CD4-positive, alpha-beta T cell treated with Interleukin-4 for 4 hours (primary cell): ENCODE measurements at places on chromosomes 2 and 18.

GRCh38 chr2:217958206-217958883, 44.5 kb downstream of the TNS1 start:
- DNase-seq = no peak

- no peak for DNase-seq
These were observed 143.9 kb downstream of the NCK2 start for GRCh38 chr2:105888625-105889024.

DNA sequence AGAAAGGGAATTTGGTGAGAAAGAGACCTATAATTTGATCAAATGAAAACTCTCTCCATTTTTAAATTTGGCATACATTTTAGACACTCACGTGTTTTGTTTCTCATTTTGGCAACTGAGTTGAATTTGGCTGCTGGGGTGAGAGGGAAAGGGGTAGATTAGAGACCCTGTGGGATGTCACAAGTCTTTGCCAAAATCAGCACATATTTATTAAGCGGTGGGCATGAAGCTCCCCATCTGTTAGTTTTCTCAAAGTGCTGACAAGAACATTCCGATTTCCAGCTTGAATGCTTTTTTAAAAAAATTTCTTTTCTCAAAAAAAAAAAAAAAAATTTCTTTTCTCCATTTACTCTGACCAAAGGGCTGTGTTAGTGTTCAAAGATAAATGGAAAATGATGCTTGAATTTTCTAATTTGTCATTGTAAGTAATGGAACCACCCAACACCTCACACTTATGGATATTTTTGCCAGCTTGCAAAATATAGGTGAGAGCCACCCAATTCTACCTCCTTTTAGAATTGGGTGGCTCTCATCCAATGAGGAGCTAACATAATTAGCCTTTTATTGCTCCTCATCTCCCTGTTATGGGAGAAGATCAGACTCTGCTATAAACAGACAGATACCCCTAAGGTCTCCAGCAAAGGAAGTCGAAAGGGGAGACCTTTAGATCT, 222.9 kb upstream of the FN1 start:
- DNase-seq = no peak

- DNase-seq = peak; percentile 67
These were observed 308.9 kb downstream of the PDE11A start for GRCh38 chr2:177763531-177764265.

- DNase-seq = no peak
These were observed 74.1 kb downstream of the DGKD start for GRCh38 chr2:233428438-233428837.

- DNase-seq = no peak
These were observed 945 bp downstream of the HAT1 start for GRCh38 chr2:171923206-171923605.

GRCh38 chr2:42938671-42939370, 146.4 kb upstream of the HAAO start:
- no peak for DNase-seq

DNA sequence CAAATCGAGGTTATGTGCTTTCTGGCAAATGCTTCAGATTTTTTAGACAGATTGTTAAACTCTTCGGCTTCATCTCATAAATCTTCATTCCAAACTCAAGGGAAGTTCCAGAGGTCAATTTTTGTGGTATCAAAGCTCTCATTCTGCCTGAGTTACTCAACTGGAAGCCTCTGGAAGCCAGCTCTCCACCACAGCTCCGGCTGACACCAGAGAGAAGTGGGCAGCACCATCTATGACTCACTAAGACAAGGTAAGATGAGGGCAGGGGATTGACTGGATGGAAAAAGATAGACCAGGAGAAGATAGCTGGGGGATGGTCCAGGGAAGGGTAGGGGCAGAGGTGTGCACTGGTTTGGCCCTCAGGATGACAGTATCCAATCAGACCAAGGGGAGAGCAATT, 137.3 kb upstream of the HNRNPA3 start:
- DNase-seq = no peak

DNA sequence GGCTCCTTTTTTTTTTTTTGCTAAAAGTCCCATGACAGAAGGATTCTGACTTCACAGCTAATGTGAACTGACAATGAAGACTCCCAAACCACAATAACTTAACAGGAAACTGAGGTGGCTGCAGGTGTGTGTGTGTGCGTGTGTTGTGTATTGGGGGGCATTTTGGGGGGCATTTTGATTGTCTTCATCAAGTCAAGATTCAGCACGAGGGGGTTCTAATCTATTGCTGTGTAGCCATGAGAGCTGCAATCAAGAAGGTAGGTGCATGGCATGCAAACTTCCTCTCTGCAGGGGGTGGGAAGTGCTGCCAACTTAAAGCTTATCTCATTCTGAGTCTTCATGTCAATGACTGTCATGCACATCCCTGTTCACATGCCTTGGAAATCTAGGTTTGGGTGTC, 25.2 kb downstream of the SPRED2 start:
- DNase-seq = no peak

DNA sequence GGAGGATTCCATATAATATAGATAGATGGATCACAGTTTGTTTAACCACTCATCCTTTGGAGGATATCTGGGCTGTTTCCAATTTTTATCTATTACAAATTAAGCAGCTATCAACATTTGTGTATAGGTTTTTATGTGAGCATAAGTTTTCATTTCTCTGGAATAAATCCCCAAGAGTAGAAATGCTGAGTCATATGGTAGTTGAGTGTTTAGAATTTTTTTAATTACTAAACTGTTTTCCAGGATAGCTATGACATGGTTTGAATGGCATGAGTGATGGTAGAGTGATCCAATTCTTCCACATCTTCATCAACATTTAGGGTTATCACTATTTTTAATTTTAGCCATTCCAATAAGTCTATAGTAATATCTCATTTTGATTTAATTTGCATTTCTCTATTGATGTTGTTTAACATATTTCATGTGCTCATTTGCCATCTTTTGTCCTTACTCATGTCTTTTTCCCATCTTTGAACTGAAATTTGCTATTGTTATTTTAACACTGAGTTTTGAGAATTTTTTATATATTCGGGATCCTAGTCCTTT, 31.4 kb downstream of the ABCB11 start:
- no peak for DNase-seq

GRCh38 chr18:8972116-8972515, 130.4 kb upstream of the NDUFV2 start:
- DNase-seq = no peak

GRCh38 chr2:96656540-96656939, 14.0 kb downstream of the FER1L5 start:
- DNase-seq = no peak

- no peak for DNase-seq
These were observed 36.8 kb downstream of the DRC1 start for GRCh38 chr2:26438526-26438925.

DNA sequence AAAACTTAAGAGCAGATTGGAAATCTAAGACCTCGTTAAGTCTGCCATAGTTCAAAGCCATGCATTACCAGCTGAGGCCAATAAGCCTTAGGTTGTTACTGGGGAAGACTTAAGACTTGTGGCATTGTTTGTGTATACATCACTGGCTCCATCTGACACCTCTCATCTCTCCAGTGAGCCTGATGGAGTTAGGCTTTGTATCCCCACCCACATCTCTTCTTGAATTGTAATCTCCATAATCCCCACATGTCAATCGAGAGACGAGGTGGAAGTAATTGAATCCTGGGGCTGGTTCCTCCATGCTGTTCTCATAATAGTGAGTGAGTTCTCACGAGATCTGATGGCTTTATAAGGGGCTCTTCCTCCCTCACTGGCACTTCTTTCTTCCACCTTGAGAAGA, 404.6 kb downstream of the ARHGAP15 start:
- no peak for DNase-seq

DNA sequence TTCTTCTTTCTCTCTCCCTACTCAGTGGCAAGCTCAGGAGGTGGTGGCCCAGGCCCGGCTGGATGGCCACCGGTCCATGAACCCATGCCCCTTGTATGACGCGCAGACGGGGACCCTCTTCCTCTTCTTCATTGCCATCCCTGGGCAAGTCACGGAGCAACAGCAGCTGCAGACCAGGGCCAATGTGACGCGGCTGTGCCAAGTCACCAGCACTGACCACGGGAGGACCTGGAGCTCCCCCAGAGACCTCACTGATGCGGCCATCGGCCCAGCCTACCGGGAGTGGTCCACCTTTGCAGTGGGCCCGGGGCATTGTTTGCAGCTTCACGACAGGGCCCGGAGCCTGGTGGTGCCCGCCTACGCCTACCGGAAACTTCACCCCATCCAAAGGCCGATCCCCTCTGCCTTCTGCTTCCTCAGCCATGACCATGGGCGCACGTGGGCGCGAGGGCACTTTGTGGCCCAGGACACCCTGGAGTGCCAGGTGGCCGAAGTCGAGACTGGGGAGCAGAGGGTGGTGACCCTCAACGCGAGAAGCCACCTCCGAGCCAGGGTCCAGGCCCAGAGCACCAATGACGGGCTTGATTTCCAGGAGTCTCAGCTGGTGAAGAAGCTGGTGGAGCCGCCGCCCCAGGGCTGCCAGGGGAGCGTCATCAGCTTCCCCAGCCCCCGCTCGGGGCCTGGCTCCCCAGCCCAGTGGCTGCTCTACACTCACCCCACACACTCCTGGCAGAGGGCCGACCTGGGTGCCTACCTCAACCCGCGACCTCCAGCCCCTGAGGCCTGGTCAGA, 1.8 kb downstream of the NEU2 start:
- no peak for DNase-seq

GRCh38 chr2:107717661-107718060, 109.0 kb upstream of the RGPD4 start:
- no peak for DNase-seq

GRCh38 chr18:55783921-55784320, 195.9 kb upstream of the TCF4 start:
- DNase-seq = no peak

- no peak for DNase-seq
These were observed 123.9 kb upstream of the B3GNT2 start for GRCh38 chr2:62071760-62072680.

- DNase-seq = no peak
These were observed 35.0 kb downstream of the CERS6 start for GRCh38 chr2:168490946-168491605.

GRCh38 chr2:174210862-174211261, 37.5 kb downstream of the OLA1 start:
- DNase-seq = no peak

- DNase-seq = no peak
These were observed 34.2 kb downstream of the B4GALT6 start for GRCh38 chr18:31649978-31650719.

DNA sequence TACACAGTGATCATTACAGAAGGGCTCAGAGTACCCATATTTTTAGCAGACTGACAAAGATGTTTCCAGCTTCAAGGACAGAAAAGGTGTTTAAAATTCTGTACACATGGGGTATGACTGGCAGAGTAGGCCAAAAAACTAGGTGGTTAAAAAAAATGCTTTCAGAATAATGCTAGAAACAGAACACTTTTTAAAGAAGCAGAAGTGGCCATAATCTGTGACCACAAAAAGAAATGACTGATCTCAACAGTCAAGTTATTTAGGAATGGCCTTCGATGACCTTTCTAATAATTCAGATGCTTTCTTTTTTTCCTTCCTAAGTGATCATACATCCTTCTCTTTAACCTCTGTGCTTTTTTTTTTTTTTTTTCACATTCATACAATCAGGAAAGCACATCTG, 4.1 kb upstream of the AQP4 start:
- no peak for DNase-seq

GRCh38 chr18:73691118-73691517, 456.5 kb downstream of the FBXO15 start:
- DNase-seq = no peak

DNA sequence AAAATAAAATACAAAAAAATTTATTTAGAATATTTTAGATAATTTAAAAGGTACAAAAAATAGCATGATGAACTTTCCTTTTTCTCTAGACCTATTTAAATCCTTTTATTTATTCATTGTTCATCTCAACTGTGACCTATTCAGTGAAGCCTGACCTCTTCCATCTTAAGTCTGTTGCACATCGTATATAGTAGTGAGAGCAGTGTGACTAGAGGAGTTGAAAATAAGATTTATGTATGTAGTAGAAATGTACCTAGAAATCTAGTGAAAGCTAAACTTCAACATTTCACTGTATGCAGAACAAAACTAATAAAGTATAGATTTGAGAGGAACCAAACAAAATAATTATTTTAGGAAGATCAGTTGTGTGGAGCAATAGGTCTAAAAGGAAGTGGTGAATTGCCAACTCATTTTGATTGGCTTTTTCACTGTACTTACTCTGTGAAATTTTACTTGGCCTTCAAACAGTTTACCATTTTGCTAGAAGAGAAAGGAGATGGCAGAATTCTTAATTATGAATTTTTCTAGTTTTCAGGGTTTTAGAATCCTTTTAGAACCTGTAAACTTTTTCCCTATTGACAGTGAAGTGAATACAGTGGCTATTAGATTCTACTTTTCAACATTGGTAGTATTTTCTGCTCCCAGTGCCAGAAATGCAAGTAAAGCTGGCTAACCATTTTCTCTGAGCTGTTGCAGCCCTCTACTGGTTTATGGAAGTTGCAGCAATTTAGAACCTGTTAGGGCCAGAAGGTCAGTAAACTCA, 11.0 kb downstream of the ANKRD12 start:
- DNase-seq = peak; percentile 70

- no peak for DNase-seq
These were observed 8.1 kb upstream of the ATG16L1 start for GRCh38 chr2:233243348-233243747.

- DNase-seq = no peak
These were observed 145.0 kb downstream of the NAPG start for GRCh38 chr18:10670856-10671255.

DNA sequence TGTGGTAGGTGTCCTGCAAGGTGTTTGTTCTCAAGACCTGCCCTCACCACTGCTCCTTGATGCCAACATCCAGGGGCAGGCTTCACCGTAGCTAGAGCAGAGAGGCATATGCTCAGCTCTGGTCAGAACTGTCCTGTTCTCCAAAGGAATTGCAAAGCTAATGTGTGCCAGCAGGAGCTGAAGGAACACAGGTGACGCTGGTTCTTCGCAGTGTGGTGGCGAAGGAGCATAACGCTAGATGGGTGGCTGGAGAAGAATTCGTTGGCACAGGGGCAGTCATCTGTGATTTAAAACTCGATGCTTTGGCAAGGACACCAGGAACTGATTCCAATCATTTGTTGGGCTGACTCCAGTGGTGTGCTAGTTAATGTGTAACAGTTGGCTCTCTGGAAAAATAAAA, 11.4 kb upstream of the PER2 start:
- no peak for DNase-seq

- DNase-seq = no peak
These were observed 179.4 kb downstream of the TXNL1 start for GRCh38 chr18:56458770-56459712.

DNA sequence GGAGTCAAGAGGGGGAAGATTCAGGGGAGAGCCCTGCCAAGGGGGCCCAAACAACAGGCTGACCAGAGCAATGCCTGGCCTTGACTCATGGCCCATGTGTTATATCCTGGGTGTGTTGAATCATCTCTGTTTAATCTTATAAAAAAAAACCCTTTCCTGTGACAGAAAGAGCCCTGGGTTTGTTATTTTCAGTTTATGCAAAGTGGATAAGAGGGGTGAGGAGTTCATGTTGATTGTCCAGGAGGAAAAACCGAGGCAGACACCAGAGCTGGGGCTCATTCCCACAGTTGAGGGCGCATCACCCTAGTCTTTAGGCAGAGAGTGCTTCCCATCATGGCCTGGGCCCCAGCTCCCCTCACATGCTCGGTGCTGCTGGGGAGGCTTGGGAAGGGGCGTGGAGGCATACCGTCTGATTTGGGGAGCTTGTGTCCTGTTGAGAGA, 30.9 kb upstream of the IL37 start:
- no peak for DNase-seq

GRCh38 chr2:17373041-17373440, 145.2 kb downstream of the RAD51AP2 start:
- DNase-seq = no peak

- no peak for DNase-seq
These were observed 24.2 kb upstream of the EFEMP1 start for GRCh38 chr2:55947752-55948151.

GRCh38 chr18:27235218-27235870, 50.2 kb upstream of the CHST9 start:
- DNase-seq = no peak
